ENCODE measurements at places on chromosomes 6 and 20.

- no peak for DNase-seq
Measured at GRCh38 chr20:32050851-32051556, 1.0 kb upstream of the HCK start.

DNA sequence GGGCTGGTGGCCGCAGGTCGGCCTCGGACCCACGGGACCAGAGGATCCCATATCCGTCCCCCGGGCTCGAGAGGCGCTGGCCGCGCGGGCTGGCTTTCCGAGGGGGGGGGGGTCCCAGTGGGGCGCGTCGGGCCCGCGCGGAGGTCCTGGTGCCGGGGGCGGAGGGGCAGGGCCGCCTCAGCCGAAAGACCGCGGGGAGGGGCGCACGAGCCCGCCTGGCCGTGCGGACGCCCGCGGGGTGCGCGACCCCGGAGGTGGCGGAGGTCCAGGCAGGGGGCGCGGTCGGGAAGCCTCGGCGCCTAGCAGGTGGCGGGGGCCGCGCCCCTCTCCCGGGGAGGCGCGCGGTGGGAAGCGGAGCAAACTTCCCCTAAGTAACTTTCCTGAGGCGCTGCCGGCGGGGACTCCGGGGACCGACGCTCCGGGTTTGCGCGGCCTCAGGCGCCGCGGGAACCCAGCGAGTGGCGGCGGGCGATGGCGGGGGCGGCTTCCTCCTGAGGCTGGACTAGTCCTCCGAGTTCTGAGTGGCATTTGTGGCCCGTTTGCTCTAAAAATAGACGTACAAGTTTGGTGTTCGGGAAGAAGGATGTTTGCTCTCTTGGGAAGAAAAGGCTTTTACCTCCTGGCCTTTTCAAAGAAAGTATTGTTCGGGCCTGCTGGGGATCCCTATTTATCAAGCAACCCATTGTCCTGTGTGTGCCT is 26.5 kb upstream of the BTBD3 start:
- DNase-seq = no peak

- no peak for DNase-seq
Measured at GRCh38 chr6:139568151-139568955, 193.9 kb upstream of the CITED2 start.

DNA sequence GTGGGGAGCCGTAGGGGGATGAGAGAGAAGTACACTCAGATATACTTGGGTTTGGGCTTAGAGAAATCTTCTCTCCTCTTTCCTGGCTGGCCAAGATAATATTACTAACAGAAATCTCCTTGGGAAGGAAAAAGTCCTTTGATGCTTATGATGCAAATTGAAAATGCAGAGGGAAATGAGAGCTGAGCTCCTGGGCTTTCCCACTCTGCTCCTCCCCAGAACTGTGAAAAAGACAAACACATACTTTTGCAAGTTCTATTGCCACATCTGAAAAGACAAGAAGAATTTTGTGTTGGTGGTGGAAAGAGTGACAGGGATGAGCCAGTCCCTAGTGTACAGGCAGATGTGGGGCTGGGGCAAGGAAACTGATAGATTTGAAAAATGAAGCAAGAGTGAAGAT is 185.9 kb downstream of the ANKRD60 start:
- DNase-seq = no peak

DNA sequence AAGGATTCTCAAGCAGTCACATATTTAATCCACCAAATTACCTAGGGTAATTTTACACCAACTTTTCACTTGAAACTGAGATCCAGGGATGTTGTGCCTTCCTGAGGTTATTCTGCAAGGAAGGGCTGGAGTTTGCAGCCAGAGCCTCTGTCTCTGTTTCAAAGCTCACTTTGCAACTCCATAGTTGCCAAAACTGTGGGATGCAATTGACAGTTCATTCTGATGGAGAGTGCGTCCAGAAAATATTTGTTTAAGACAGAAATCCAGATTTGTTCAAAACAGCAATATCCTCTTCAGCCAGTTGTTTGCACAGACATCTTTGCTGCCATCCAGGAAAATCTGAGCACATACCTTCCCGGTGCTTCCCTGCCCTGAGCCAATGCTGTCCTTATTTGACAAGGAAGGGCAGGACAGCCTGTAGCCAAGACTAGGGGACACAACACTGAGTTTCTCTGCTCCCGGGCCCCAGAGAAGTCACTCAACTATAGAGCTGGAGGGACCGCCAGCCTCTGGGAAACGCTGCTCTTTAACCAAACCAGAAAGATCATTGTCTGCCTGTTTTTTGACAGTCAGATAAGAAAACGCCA is 297.4 kb downstream of the HIVEP2 start:
- DNase-seq = no peak

- DNase-seq = no peak
Measured at GRCh38 chr20:4649941-4650681, 71.6 kb upstream of the PRND start.

DNA sequence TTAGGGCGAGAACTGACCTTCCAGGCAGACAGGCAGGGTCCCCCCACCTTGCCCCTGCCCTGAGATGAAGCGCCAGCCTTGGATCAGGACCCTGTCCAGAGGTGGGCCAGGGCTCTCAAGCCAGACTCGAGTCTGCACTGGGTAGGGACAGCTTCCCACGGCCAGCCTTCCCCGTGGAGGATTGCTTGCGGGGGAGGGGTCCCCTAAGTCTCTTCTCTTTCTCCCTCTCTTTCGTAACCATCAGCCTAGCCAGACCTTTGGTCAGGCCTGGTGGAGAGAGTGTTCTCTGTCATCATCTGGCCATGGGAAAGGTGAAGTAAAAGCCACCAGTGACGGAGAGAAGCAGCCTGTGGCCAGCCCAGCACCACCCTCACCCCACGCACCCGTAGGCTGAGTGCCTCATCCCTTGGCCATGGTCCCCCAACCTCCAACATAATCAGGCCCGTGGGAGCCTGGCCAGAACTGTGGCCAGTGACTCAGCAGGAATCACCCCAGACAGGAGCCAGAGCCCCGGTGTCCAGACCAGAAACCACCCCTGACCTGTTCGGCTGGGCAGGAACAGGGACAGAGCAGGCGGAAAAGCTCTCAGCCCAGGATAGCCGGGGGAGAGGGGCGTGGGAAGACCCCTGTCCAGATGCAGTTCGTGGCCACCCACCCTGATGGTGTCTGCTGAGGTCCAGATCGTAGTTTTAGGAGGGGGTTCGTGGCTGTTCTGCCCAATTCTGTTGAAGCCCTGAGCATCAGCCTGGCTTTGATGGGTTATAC is 47.1 kb downstream of the SNAI1 start:
- no peak for DNase-seq

GRCh38 chr6:112251171-112251875 is 3.0 kb downstream of the LAMA4 start:
- no peak for DNase-seq

GRCh38 chr20:3900187-3900604 is 11.0 kb downstream of the PANK2 start:
- no peak for DNase-seq

DNA sequence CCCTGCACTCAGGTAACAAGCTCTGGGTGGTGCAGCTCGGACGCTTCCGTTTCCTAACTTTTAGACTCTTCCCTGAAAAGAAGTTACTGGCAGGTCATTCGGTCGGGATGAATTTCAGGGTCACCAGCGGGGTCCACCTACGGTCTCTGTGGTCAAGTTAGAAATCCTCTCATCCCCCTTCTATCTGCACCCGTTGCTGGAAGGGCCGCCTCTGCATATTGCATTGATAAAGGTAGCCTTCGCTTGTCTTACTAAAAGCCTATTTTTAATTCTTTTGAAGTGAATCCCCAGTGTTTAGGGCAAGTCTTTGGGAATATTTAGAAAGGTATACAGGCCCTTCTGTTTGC is 47.3 kb downstream of the LRRN4 start:
- DNase-seq = no peak

DNA sequence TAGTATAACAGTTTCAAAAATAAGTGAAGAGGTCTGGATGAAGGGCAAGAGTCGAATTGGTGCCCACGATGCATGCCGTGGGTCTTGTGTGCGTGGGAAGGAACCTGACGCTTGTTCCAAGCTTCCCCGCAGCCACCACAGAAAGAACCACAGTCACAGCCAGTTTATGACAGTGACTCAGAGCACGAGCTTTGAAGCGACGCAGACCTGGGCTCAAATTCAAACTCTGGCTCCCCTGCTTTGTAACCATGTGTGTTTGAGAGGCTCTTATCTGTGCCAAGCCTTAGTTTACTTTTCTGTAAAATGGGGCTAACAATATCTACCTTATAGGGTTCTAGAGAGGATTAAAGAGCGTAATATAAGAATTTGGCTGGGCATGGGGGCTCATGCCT is 65.5 kb downstream of the SYNJ2 start:
- DNase-seq = peak; percentile 50

- DNase-seq = no peak
Measured at GRCh38 chr20:4703281-4703676, 18.4 kb upstream of the PRND start.

- DNase-seq = no peak
Measured at GRCh38 chr6:44554861-44555260, 167.4 kb downstream of the CDC5L start.

DNA sequence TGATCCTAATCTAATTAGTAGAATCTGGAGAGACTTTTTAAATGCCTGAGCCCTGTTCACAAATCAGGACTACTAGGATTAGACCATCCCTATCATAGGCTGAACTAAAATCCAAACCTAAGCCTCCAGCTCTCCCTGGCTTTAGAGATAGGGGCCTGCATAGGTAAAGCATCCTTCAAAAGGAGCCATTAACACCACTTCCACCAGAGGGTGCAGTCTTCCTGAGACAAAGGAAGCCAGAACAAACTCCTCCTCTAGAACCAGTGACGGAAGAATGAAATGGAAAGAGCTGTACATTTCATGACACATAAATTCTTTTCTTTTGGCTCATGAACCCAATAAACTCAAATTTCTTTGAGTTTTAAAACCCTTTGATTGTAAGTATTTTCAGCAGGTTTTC is 291.2 kb upstream of the ADGRB3 start:
- no peak for DNase-seq

GRCh38 chr6:13484138-13484708 is 3.2 kb downstream of the GFOD1 start:
- no peak for DNase-seq

GRCh38 chr6:90204327-90205056 is 92.2 kb downstream of the BACH2 start:
- DNase-seq = no peak

DNA sequence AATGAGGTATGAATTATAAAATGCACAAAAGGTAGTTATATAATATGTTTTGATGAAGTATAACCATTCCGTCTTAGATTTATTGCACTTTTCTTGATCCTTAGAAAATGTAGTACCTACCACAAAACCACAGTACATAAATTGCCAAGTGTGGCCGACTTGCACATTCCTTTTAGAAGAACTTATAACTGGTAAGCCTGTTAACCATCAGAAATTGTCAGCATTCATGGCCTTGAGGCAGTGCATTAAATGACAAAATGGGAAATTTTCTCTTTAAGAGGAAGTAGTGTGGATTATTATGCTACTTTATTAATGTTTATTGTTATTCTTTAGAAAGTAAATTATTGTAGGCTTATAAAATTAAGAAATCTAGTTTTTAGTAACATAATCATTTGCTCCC is 29.6 kb downstream of the TAB2 start:
- DNase-seq = no peak

DNA sequence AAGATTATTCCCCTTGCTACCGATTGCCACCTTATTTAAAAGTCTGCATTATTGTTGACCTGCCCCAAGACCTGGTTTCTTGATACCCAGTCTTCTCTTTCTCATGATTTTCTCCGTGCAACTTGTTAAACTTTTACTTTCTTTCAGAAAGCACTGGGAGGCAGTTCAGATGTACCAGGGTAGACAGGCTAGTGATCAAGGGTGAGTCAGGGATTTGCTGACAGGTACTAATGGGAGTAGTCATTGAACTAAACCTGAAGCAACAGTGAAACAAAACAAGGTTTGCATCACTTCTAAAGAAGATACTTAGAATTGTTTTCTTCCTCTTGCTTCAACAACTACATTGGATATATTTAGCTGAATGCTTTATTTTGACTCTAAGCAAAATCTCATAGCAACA is 124.4 kb downstream of the KCNQ5 start:
- DNase-seq = no peak

GRCh38 chr6:157246048-157246630 is 77.2 kb downstream of the TMEM242 start:
- DNase-seq = no peak

- DNase-seq = no peak
Measured at GRCh38 chr6:39791850-39792539, at the start of gene DAAM2. Gene DAAM2, plus strand, starts transcription at chr6:39792376. Its CDS starts 63,927 bp downstream, at chr6:39856303.

DNA sequence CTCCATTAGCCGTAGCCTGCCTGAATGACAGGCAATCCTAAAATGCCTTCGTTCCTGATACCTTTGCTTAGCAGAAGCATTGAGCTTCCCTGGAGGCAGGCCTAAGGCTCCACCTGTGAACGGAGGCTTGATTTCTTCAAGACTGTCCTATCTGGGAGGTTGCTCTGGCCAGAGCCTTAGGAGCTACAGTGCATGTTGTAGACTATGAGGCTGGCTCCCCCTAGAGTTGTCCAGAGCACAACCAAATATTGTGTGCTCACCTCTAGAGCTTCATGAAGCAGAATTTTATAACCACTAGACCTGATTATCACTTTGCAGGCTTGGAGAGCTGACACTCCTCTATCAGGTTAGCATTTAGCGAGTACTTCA is 217.8 kb downstream of the MAFB start:
- no peak for DNase-seq

Measured in activated gamma-delta T cell treated with anti-CD3 and anti-CD28 coated beads, Interleukin-2, amount 50 U/mL, for 16 hours (primary cell).